Naive B cell (primary cell): ENCODE measurements at places on chromosomes 7 and 10. TPM values are rescaled to one million over a fixed set of nuclear protein-coding genes. Genes with fewer than 3 reads are reported as not detected.

The CLDN3 gene
- not detected for polyA plus RNA-seq

The DENND11 gene
- 32.2 TPM for polyA plus RNA-seq

The OR6V1 gene
- not detected for polyA plus RNA-seq

The NANOS1 gene
- not detected for polyA plus RNA-seq

The RBP3 gene
- polyA plus RNA-seq, result not detected

The SLC18A2 gene
- not detected for polyA plus RNA-seq

The SORBS1 gene
- 0.94 TPM for polyA plus RNA-seq

The MMD2 gene
- polyA plus RNA-seq, result not detected

The TMEM176A gene
- polyA plus RNA-seq, result not detected

The YWHAG gene
- polyA plus RNA-seq, result 2.3 TPM

The PTPRN2 gene
- 4.6 TPM for polyA plus RNA-seq

DNA sequence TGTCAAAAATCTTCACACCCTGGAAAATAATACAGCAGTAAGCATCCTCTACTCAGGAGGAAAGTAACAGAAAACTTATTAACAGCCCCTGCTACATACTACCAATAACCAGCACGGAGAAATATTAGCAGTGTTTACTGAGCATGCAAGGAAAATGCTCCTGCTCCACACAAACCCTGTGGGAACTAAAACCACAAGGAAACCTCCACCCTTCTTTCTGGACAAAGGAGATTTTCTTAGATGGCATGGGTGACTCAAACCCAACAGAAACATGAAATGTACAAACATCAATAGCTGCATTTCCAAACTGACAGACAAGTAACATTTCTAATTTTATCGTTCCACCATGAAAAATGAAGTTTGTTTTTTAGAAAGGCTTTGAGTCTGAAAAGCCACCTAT, 113.4 kb downstream of the VPS41 start:
- no peak for DNase-seq

DNA sequence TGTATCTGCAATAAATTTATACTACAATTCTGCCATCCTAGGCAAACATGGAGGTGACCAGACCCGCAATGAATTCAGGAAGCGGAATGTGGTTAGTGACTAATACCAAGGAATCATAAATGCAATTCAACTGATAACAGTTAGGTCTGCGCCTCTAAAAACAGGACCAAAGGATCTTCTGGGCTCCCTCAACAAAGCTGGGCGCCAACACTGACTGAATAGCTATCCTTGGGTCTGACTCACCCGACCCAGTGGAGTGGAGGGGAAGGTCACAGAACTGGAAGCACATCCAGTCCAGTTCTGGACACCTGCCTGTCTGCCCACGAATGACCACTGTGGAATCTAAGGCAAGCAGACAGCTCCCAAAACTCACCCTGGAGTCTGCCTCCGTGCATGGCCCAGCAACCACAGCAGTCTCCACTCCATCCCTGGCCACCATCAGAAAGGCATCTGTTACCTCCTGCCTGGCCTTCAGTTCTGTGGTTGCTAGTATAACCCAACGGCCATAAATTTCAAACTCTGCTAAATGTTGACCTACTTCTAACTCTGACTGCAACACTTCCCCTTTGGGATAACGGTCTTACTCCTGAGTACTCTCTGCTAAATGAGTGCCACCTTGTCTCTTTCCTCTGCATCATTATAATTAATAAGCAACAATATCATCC, 43.0 kb upstream of the DLX6 start:
- no peak for DNase-seq

DNA sequence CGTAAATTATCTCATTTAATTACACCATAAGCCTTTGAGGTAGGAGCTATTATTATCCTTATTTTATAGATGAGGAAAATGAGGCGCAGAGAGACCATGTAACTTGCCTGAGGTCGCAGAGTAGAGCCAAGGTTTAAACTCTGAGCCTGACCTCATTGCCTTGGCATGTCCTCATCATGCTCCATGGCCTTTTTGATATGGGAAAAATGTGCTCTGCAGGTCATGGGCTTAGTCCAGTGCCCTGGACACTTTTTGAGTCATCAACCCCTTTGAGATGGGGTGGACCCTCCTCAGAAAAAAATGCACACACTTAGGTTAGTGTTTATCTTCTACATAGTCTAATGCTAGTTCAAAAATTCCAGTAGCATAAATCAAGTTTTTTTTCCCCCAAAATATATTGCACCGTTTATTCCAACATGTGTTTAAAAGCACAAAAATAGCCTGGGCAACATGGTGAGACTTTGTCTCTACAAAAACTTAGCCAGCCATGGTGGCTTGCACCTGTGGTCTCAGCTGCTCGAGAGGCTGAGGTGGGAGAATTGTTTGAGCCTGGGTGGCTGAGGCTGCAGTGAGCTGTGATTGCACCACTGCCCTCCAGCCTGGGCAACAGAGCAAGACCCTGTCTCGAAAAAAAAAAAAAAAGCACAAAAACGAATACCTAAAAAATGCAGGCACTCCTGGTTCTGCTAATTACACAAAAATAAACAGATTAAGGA, 28.6 kb upstream of the TMEM178B start:
- no peak for DNase-seq

DNA sequence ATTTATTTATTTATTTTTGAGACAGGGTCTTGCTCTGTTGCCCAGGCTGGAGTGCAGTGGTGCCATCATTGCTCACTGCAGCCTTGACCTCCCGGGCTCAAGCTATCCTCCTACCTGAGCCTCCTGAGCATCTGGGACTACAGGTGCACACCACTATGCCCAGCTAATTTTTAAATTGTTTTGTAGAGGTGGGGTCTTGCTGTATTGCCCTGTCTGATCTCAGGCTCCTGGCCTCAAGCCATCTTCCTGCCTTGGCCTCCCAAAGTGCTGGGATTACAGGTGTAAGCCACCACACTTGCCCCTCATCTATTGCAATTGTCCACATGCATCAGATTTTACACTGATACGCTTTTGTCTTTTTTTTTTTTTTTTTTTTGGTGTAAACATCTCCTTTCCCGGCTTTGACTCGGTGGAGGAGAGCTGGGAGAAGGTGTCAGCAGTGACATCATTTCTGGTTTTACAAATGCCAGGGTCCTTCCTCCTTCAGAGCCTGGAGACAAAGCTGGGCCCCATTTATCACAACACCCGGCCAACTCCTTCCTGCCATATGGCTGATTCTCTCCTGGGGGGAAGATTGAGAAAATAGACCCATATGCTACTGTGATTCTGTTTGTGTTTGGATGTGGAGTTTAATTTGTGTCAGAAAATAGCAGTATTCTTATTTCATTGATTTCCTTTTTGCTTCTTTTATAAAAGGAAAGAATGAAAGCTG, 61.3 kb downstream of the GALNT17 start:
- no peak for DNase-seq

DNA sequence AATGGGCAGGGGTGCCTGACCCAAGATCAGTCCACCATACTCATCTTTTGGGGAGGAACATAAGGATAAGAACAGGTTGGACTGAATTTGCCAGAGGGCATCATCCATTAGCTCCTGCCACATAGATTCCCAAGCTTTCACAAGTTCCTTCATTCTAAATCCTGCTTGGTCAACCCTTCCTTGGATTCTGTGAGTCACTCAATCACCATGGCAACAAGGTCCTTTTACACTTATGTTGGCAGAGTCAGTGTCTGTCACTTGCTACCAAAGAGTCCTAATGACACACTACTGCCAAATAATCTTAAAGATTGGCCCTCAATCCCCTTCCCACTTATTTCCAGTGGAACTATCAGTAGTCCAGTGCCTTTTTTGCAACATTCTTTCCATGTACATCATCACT, 5.0 kb upstream of the LGI1 start:
- no peak for DNase-seq

GRCh38 chr7:146902728-146903127, 786.1 kb downstream of the CNTNAP2 start:
- DNase-seq, result no peak

GRCh38 chr10:79563426-79563825, 3.2 kb upstream of the SFTPA2 start:
- DNase-seq, result no peak

- no peak for DNase-seq
Measured at GRCh38 chr7:102193806-102194205, 92.9 kb upstream of the SH2B2 start.

DNA sequence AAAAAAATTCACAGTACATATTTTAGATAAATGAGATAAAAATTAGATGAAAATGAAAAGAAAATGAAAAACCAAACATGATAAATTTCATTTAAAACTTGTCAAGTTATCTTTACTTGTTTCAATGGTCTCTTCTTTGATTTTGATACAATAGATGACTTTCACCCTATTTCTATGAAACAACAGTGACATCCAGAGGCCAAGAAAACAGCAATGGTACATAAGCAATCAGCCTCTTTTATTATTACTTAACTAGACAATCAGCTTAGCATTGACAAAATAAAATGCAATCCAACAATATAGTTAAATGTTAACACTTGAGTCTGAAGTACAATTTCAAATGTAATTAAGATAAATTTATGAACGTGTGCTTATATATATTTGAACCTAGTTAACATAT, 74.8 kb upstream of the GPR37 start:
- DNase-seq, result no peak

DNA sequence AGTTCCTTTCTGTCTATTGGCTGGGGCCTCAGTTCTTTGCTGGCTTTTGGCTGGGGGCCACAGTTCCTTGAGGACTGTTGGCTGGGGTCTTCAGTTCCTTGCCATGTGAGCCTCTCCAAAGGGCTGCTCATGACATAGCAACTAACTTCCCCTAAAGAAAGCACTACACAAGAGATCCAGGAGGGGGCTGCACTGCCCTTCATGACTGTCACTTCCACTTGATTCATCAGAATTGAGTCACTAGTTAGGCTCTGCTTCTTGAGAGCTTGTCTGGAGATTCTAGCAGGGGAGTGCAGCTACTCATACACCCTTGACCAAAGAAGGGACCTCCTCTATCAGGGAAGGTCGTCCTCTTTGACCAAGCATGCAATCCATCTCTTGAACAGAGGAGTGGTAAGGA, 38.0 kb upstream of the MKX start:
- no peak for DNase-seq

GRCh38 chr7:72098807-72099580, 313.1 kb downstream of the CALN1 start:
- DNase-seq, result no peak

- DNase-seq, result peak; percentile 92
Measured at GRCh38 chr10:28676968-28677887, at the start of gene BAMBI. BAMBI (plus strand) TSS chr10:28677521; CDS start chr10:28677898, 377 bp downstream.

DNA sequence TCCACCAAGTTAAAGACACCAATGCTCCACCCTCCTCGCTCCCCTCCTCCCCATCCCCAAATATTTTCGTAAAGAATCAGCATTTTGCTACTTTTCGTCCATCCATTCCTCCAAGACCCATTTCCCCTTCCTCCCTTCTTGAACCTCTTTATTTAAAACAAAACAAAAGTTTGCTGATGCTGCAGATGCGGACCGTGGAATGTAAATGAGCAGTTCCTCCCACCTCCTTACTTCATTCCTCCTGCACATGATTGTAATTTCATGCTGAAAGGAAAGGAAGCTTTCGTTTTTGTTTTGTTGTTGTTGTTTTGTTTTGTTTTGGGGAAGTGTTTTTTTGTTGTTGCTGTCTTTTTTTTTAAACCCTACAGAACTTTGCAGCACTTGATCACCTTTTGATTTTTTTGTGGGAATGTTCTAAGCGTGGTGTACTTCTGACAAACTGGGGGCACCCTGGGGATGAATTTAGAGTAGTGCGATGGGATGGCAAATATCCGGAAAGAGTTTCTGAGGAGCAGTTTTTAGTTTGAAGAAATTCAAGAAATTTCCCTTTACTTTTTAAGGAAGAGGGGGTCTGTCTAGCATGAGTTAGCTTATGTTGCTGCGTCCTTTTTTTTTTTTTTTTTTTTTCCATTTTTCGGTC, 177.3 kb downstream of the TCF7L2 start:
- no peak for DNase-seq

GRCh38 chr10:49118430-49119074, 3.2 kb upstream of the VSTM4 start:
- DNase-seq, result no peak

GRCh38 chr10:36779238-36779846, 346.1 kb upstream of the ANKRD30A start:
- DNase-seq, result no peak

DNA sequence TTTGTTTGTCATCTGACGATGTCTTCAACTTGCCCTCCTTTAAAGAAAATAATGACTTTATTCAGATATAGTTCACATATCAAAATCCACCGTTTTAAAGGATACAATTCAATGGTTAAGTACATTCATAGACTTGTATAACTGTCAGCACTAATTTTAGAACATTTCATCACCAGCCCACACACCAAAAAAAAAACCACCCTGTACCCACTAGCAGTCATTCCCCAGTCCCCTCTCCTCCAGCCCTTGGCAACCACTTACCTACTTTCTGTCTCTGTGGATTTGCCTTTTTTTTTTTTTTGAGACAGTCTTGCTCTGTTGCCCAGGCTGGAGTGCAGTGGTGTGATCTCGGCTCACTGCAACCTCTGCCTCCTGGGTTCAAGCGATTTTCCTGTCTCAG, 5.3 kb upstream of the HILPDA start:
- no peak for DNase-seq
